Activated naive CD8-positive, alpha-beta T cell treated with anti-CD3 and anti-CD28 coated beads, Interleukin-2, amount 50 U/mL, for 24 hours (primary cell): ENCODE measurements at places on chromosomes 3 and 15.

DNA sequence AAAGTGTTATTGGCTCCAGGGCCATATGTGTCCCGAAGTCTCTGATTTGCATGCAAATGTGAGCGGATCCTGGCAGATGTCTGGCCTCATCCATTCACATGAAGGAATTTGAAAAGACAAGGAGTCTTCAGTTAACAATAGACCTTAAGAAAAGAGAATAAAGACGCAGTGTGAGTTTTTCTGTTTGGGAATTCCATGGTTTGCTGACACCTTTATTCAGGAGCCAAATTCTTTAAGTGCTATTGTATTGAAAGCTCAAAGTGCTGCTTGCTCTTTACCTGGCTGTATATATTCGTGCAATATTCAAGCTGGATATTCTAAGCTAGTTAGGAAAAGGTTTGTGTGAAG is 2.2 kb downstream of the LRRN1 start:
- DNase-seq = no peak

GRCh38 chr3:159764490-159765029 is 224.1 kb upstream of the IL12A start:
- no peak for DNase-seq

- no peak for DNase-seq
Observed at GRCh38 chr15:65740148-65740547, 51.9 kb downstream of the DENND4A start.

- DNase-seq = no peak
Observed at GRCh38 chr3:77648664-77649063, 608.8 kb downstream of the ROBO2 start.

- no peak for DNase-seq
Observed at GRCh38 chr3:100386437-100387074, 14.3 kb downstream of the TOMM70 start.
